Caco-2 (cell line): ENCODE measurements at places on chromosomes 6 and 20. TPM values are rescaled to one million over a fixed set of nuclear protein-coding genes. Genes with fewer than 3 reads are reported as not detected.

The NRSN1 gene
- total RNA-seq = not detected in 2 replicates

The MRPS18B gene
- 60.0 and 62.6 TPM in 2 replicates for total RNA-seq

The SCP2D1 gene
- not detected in 2 replicates for total RNA-seq

The ANKEF1 gene
- 3.7 and 3.9 TPM in 2 replicates for total RNA-seq

The ADGRF5 gene
- total RNA-seq = not detected in 2 replicates

The SLC35D3 gene
- total RNA-seq = 1.4 and 2.3 TPM in 2 replicates

The MYCT1 gene
- not detected in 2 replicates for total RNA-seq

The RAMACL gene
- 0.20 and 0.39 TPM in 2 replicates for total RNA-seq

The SUMO4 gene
- 1.7 and 2.4 TPM in 2 replicates for total RNA-seq

The GGTLC1 gene
- 0.68 and 1.3 TPM in 2 replicates for total RNA-seq

The FAM217A gene
- total RNA-seq = not detected in 2 replicates

The BPIFB4 gene
- not detected in 2 replicates for total RNA-seq

The CASS4 gene
- 0.64 and 0.67 TPM in 2 replicates for total RNA-seq

The ADA gene
- total RNA-seq = 21.1 and 23.5 TPM in 2 replicates

The LIN28B gene
- 6.6 and 7.9 TPM in 2 replicates for total RNA-seq

The LST1 gene
- total RNA-seq = not detected in 2 replicates
